Lower leg skin (tissue), 4 donors: ENCODE measurements at places on chromosomes 7 and 10. TPM values are rescaled to one million over a fixed set of nuclear protein-coding genes. Genes with fewer than 3 reads are reported as not detected.

GRCh38 chr7:148256433-148256832, 334.1 kb upstream of the C7orf33 start:
- no peak for DNase-seq

GRCh38 chr10:46268076-46268881, 18.5 kb upstream of the ANTXRL start:
- DNase-seq: peak; percentile 67

- no peak for DNase-seq
These were observed 939.0 kb upstream of the C7orf33 start for GRCh38 chr7:147651601-147652000.

GRCh38 chr10:78025685-78026364, 3.5 kb downstream of the POLR3A start:
- DNase-seq: no peak

DNA sequence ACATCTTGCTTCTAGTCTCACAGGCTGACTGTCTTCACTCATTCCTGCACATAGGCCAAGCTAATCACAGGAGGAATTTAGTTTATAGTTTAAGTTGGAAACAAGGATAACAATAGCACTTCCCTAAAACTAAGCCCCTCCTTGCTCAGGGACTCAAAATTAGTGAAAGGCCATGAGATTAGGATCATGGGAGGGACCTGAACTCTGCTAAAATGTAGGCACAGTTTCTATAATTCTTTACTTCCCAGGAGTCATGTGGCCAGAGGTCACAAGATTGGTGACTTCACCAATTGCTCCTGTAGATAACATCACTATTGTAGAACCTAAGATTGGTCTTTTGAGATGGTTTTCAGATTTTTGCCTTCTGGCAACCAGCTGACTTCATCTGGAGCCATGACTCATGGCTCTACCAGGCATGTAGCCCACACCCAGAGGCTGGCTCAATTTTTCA, 14.8 kb upstream of the UPP1 start:
- DNase-seq: no peak

DNA sequence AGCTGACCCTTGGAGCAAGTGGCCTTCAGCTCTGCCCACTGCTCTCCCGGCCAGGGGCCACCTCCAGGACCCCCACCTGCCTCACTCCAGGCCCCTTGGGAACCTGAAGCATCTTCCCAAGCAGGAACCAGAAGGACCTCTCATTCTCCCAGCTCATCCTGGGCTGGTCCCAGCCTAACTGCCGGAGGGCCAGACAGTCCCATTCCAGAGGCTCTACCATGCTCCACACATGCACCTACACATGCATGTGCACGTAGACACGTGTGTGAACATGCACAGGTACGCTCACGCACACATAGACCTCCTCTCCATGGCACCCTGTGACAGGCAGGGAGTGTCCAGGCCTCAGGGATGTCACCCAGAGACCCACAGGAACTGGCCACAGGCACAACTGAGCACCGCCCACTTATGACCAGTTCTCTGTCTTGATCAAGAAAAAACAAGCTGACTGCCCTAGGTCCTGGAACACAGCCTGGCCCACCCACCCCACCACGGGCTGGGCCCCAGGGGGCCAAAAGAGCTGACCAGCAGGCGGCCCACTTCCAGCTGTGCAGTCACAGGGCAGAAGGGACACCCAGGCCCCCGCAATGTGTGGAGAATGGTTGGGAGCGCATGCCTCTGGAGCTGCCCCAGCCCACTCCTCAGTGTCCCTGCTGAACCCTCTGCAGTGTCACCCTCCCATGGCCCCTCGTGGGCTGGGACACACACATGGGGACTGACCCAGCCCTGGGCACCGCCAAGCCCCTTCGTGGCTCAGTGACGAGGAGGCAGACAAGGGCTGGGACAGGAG, 43.4 kb downstream of the CAMK2B start:
- no peak for DNase-seq

GRCh38 chr10:76043261-76043660, 611.8 kb downstream of the LRMDA start:
- no peak for DNase-seq

DNA sequence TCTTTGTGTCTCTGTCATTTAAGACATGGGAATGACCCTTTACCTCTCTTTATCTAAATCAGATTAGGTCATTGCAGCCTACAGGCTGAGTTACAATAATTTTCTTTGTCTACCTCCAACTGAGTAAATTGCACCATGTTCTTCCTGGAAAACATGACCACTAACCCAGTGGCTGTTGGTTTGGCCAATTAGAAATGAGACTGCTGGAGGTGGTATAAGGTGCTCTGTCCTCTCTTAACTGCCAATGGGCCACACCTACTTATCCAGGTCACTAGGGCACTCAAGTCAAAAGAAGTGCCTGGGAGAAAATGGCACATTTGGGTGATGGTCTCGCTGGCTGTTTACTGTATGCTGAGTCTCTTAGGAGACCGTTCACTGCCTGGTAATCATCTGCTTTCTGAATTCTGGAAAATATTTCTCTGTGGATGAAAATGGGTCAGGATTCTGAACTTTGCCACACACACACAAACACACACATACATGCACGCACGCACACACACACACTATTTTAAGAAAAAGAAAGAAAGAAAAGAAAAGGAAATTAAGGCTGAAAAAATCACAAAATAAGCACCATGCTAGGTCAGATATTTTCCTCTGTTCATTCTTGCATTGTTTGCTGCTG, 16.4 kb downstream of the STAMBPL1 start:
- no peak for DNase-seq

DNA sequence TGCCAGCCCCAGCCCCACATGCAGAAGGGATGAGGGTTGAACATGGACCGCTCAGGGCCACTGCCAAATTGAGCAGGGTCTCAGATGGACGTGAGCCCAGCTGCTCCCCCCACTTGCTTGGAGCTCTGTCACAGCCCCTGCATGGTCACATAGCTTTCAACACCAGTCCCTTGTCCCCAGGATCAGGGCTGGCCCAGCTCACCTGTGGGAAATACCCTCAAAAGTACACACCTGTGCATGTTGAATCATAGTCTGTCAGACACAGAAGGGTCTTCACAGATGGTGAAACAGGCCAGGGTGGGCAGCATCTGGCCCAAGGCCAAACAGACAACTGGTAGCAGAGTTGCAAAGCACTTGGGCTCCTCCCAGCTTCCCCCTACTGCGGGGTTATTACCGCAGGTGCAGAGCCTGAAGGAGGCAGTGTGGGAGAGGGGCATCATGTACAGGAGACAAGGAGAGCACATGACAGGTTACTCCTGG, 77.6 kb upstream of the UNC5B start:
- peak; percentile 76 for DNase-seq

DNA sequence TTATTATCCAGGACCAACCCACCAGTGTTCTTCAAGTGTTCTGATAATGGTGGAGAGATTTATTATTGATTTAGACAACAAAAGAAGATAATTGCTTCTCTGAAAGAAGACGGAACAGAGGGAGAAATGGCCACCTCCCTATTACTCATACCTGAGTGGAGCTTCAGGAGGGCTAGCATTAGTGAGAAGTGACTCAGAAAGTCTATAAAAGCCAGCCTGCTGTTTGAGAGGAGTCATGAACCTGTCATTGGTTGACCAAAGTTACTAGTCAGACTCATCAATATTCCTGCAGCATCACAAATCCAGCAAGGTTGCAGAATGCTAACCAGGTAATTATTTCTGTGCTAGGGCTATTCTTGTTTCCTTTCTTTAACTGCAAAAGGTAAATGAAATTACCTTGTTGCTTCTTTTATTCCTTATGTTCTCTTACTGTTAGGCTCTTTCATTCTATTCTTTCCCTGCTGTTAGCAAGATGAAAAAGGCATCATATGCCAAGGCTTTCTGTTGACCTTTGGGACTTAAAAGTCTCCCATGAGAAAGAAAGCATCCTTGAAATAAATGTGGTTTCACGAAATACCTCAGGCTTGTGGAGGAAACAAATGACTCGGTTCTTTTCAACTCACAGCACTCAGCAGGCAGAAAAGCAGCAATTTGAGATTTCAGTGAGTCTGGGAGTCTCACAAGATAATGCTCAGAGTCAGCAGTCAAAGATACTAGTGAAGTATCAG, 256.4 kb upstream of the PHYHIPL start:
- no peak for DNase-seq

GRCh38 chr10:31136930-31137885, 105.5 kb upstream of the ZNF438 start:
- no peak for DNase-seq

GRCh38 chr7:71661671-71662224, 529.8 kb downstream of the GALNT17 start:
- DNase-seq: no peak

- no peak for DNase-seq
These were observed 595.9 kb downstream of the KCNMA1 start for GRCh38 chr10:77041636-77042258.

DNA sequence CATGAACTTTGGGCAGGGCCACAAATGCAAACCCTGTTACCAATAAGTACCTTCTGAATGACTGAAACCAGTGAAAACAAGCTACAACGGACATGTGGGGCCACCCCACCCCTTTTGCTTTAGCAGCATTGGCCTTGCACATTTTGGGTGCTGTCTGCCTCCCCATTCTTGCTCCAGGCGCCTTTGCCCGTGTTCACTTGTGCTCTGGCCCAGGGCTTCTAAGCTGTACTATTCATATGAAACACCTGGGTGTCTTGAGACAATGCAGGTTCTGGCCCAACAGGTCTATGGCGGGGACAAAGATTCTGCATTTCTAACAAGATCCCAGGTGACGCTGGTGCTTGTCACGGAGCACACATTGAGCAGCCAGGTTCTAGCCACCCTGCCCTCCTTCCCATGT, 96.5 kb upstream of the SDK1 start:
- DNase-seq: peak; percentile 48

DNA sequence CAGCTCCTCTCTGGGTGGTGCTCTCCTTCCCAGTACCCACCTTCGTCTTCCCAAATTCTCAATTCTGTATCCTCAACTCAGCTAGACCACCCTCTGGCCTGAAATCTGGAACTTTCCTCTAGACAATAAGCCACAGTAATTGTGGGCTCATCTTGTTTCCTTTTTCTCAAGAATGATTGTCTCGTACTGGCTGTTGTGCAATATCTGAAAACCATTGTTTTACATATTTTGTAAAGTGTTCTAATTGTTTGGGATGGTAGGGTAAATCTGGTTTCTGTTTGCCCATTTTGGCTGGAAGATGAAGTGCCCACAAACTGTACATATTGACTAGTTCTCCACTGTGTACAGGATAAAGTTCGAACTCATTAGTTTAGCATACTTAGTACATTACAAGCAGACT, 11.3 kb upstream of the NOBOX start:
- no peak for DNase-seq

DNA sequence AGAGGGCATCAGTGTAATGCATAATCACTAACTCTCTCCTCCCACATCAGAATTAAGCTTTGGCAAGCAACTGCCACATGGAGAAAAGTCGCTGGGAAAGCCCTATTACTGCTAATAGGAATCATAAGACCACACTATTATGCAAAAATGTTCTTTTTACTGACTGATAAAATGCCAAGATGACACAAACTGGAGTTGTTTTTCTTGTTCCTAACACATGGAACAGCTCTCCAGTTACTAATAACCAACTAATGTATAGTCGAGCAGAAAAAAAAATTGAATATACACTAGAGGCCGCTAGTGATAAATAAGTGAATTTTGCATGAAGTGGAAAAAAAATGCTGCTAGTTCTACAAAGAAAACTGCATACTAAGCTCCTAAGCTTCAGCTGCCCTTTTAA, 165.6 kb downstream of the TPK1 start:
- peak; percentile 28 for DNase-seq

DNA sequence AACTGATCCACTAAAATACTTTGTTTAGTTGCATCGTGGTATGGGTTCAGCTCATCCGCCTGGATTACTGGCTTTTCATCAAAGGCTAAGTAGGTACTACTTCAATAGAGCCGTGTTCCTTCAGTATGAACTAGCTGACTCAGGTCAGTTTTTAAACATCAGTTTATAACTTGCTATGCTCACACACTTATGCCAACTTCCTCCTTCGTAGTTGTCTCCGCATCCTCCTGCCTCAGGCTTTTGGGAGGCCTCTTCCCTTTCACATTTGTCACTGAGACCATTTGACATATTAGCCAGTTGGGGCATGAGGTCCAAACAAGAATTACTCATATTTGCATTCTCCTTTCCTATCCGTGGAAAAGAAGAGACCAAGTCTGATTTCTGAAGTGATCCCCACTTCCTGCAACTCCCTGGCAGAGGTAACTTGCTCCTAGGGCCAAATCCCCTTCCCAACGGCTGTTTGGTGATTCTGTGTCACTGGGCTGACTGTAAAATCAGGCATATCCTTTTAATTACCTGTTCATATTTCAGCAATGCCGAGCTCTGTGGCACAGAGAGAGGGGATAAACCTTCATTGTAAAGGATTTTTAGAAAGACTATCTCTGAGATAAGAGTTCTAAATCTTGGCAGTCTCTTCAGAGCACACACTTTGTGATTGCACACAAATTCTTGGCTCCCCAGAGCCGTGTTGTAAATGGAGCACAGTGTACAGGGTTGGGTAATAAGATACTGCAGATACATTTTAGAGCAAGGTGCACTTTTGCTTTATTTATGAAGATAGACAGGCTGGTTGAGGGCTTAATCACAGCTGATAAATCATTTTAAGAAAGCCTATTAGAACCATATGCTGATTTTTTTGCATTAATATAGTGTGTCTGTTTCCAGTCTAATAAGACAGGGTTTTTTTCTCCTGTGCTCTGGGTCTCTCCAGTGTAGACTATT, 108.0 kb downstream of the CREB5 start:
- no peak for DNase-seq

GRCh38 chr7:37728747-37729146, 45.2 kb downstream of the GPR141 start:
- no peak for DNase-seq

ANKRD61 gene
- total RNA-seq: not detected

CYTH3 gene
- 48.6 TPM for total RNA-seq

ZNF365 gene
- 0.49 TPM for total RNA-seq

PRKAG2 gene
- 7.5 TPM for total RNA-seq

CNOT4 gene
- total RNA-seq: 17.6 TPM

MET gene
- total RNA-seq: 24.3 TPM

CABCOCO1 gene
- total RNA-seq: not detected

SPDYE8 gene
- not detected for total RNA-seq

SEC31B gene
- total RNA-seq: 7.0 TPM

SDK1 gene
- total RNA-seq: 3.7 TPM
